CD4-positive, alpha-beta T cell treated with Interleukin-4 for 1 hour (primary cell): ENCODE measurements at places on chromosomes 5 and 9.

GRCh38 chr5:569358-569867 lies 42.7 kb upstream of the CEP72 start:
- no peak for DNase-seq

DNA sequence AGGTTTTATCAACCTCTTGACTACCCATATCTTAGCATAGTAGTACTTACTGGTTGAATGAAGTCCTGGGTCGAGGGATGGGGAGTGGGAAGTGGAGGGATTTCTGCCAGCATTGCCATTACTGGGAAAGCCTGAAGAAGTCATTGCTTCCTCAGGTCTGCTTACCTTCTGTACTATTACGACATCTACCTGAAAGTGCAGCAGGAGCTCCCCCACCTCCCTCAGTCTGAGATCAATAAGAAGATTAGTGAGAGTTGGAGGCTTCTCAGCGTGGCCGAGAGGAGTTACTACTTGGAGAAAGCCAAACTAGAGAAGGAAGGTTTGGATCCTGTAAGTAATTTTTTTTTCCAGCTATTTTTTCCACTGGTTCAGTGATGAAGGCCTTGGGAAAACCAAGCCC lies 5.8 kb downstream of the HMGXB3 start:
- no peak for DNase-seq

GRCh38 chr9:1469996-1470395 lies 419.8 kb downstream of the DMRT2 start:
- no peak for DNase-seq

- DNase-seq = no peak
These were observed 72.6 kb downstream of the FGF1 start for GRCh38 chr5:142613271-142613671.

DNA sequence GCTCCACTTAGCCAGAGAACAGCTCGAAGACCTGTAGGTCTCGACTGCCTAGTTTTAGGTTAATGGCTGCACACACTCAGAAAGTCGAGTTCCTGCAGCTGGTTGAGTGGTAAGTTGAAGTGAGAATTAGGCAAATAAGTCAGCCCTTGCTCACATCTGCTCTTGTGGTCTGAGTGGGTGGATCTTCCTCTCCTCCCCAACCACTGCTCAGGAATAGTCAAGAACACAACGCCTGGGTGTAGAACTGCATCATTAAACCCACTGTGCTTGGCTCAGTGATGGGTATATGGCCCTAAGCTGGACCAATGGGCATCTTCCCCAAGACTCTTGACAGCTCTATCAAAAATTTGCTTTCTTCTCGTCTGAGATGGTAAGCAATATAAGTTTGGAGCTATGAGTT lies 20.9 kb upstream of the ADAM19 start:
- peak; percentile 61 for DNase-seq

- DNase-seq = no peak
These were observed 8.9 kb downstream of the CFAP95 start for GRCh38 chr9:69829484-69829883.

- DNase-seq = no peak
These were observed 250.2 kb downstream of the NFIB start for GRCh38 chr9:14063756-14064155.

DNA sequence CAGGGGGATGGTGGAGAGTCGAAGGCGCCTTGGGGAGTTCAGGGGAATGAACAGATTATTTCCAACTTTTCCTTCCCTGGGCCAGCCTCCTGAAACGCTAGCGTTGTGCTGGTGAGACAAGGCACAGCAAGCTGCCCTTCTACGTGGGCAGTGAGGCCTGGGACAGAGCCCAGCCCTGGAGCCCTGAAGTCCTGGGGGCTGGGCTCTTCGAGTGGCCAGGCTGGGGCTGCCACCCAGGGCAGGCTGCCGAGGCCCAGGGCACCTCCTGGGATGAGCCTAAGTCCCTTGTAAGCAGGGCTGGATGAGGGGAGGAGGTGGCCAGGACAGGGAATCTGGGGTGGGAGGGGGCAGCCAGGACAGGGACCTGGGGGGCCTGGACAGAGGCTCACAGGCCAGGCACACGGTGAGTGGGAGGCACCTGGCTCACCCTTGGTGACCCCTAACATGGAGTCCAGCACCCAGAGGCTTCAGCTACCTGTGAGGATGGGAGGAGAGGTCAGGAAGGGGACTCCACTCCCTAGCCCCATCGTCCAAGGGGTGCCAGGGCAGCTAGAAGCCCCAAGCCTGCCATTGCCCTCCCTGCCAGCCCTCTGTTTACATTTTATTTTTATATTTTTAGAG lies 1.3 kb upstream of the LCN12 start:
- no peak for DNase-seq

- DNase-seq = no peak
These were observed 195.3 kb downstream of the FBXL7 start for GRCh38 chr5:15695215-15695731.

- DNase-seq = no peak
These were observed 94.3 kb downstream of the MVB12B start for GRCh38 chr9:126420643-126421564.

DNA sequence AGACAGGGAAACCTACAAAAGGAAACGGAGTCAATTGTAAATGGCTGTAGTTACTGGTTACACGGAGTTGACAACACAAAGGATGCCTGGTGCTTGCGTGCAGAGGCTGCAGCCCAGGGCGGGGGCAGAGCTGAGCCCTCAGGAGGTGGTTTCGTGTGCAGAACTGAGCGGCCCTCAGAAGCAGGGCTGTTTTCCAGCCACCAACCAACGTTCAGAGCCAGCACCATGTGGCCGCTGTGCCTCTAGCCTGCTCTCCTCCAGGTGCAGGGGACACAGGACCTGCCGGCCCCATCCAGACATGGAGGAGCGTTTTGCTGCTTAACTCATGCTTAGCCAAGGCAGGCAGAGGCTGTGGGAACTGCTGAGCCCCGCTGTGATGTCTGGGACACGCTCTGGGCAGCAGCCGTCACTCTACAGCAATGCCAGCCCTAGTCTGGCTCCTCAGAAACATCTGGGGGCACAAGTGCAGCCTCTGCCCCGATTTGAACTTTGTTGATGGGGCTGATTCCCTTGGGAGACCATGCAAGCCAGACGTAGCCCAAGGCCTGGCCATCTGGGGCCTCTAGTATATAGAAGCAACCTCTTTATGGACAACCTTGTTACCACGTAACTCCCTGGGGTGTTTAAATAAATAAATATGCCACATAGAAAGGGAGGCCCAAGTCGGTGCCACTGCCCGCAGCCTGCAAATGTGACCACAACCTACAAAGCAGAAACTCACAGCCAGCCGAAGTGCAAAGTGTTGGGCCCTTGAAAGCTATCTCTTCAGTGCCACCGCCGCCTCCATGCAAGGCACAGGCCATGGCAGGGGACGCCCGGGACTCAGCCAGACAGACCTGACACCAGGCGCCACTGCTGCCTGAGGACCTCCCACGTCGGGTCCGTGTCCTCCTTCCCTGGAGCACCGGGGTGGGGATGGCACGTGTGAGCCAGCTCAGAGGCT lies 42.1 kb downstream of the NKD2 start:
- DNase-seq = no peak

DNA sequence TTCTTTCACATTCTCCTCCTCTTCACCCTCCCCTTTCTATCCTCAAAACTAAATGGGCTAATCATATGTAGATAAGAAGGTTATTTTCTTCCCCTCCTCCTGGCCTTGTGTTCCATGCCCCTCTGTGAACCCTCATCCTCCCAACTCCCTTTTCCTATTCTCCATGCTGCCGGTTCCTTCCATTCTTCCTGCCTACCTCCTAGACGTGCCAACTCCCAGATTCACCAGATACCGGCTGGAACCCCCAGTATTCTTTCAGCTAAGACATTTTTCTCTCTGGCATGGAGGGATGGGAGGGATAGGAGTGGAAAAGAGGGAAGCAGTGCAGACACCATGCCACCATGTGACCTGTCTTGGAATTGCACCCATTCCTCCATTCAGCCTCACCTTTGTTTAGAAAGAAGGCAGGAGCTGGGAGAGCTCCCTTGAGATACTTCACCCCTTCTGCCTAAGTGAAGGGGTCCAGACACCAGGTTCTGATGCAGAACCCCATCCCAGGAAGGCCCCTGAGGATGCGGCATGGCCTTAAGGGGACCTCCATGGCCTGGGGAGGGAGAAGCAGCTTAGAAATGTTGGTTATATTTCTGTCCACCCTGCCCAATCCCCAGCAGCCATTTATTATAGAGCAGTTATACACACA lies 4.8 kb downstream of the DNAJB5 start:
- no peak for DNase-seq

DNA sequence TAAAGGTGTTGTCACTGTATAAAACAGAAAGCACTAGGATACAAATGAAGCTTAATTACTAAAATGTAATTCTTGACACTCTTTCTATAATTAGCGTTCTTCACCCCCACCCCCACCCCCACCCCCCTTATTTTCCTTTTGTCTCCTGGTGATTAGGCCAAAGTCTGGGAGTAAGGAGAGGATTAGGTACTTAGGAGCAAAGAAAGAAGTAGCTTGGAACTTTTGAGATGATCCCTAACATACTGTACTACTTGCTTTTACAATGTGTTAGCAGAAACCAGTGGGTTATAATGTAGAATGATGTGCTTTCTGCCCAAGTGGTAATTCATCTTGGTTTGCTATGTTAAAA lies 43.8 kb downstream of the NDFIP1 start:
- DNase-seq = no peak

DNA sequence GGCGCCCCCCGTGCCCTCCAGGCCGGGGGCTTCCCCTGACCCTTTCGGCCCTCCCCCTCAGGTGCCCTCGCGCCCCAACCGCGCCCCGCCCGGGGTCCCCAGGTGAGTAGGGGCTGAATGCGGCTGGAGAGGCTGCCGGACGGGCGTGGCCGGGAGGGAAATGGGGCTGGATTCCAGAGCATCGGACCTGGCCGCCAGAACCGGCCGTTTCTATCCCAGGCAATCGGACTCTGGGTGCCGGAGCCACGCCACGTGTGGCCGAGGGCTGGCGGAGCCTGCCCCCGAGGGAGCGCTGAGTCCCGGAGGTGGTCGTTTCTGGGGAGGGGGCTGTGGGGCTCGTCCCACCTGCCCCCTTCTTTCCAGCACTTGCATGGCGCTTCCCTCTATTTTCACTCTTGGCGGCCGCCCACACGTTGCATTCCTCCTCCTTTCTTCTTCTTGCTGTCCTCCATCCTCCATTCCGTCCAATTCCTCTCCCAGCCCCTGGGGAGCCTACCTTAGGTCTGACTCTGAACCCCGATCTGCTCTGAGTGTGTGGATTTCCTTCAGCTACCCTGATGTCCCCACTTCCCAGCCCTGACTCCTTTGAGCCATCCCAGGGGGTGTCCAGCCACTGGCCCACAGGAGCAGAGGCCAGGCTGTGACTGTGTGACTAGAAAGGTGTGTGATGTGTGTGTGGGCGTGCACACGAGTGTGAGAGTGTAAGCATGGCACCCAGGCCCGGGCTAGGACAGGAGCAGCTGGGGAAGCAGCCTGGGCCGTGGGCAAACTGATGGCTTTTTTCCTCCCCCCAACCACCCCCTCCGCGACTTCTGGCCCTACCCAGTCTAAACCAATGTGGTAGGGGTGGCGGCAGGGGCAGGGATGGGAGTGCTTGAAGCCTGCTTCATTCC lies 24.7 kb downstream of the GOLGA2 start:
- DNase-seq = no peak
